ENCODE measurements at places on chromosomes 2 and 18.

DNA sequence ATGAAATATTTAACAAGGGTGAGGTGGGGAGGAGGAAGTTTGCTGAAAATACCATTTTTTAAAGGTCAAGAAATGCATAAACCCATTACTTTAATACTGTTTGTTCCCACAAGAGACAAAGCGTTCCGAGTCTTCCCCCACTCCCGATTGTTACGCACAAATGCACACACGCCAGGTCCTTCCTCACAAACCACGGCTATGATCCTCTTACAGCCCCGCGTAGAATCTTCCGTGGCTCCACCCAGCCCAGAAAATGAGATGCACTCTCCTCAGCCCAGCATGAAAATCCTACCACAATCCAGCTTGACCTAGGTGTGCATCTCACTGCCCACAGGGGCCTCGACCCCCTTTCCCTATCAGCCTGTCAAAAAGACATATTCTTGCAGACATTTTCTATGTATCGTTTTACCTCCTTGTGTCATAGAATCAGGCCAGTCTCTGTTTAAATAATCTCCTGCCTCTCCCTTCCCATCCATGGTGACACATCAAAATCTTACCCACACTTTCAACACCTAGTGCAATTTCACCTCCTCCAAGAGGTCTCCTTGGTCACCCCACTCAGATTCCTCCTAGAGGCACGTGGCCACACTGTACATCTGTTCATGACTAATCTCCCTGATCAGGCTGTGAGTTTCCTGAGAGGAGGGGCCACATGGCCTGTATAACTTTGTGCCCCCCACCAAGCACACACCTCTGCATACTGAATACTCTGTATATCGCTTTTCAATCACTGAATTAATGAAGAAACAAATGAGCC, 491.0 kb upstream of the KLHL29 start:
- no peak for DNase-seq

GRCh38 chr2:95099910-95100309, 21.7 kb downstream of the MRPS5 start:
- no peak for DNase-seq

DNA sequence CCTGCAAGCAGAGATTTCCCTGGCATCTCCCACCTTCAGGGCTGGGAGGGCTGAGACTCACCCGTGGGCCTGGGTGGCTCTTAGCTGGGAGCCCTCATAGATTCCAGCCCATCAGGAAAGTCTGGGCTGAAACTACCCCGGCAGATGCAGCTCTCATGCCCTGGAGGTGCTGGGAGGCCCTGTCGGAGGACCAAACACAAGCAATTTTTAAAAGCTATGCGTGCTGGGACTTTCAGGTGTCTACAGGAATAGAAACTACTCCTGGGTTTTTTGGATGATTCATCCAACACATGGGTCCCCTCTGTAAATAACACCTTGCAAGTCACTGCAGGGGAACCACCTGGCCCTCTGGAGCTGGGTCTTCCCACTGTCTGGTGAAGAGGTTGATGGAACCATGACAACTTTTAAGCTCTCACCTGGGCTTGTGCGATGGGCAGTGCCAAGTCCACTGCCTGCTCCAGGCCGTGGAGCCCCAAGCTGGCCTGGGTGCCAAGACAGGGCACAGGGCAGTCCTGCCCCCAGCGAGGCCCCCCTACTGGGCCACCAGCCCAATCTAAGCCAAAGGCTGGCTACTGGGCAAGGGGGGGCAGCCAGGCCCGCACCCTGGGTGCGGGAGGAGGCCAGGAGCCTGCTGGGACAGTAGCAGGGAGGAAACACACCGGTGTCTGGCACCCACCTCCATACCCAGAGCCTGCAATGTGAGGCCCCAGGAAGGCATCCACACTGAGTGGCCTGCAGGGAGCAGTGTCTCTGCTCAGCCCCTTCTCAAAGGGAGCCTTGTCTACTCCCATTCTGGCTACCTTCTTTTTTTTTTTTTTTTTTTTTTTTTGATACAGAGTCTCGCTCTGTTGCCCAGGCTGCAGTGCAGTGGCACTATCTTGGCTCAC, 1.1 kb upstream of the GPR55 start:
- no peak for DNase-seq

- no peak for DNase-seq
Observed at GRCh38 chr2:85209887-85210286, 76.7 kb downstream of the TCF7L1 start.

DNA sequence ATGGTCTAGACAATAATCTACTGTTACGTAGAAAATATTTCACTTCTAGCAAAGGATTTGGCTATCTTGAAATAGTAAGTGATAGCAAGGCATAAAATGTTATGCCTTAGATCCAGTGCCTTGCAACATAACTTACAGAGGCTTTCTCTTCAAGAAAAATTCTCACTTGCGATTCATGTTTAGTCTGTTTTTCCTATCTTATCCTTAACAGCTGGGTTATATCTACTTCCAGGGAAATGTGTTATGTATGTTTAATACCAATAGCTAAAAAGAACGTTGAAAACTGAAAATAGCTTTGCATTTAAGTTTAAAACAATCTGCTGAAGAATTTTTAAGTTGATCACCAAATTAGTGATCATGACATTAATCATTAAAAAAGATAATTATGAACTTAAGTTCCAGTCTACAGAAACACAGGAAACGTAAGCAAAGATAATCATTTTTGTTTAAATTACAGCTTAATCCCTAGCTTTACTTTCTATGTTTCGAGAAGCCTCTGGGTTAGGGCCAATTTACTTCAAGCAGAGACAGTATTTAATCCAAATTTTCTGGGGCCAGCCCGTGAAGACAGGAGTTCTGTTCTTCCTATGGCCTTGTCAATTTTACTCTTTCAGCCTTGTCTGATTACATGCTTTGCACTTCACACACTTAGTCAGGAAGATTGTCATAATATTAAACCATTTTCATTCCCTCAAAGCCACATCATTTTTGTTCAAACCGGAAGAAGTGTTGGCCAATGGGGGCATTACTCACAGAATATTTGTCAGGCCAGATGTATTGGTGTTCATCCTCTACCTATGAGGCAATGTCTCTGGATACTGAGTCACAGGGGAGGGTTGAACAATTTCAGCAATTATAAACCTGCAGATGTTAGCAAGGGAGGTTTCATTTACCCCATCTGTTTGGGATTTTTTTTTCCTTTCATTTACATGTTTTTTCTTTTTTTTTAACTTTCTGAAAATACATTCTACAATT, 1132.9 kb upstream of the ZEB2 start:
- DNase-seq = no peak

DNA sequence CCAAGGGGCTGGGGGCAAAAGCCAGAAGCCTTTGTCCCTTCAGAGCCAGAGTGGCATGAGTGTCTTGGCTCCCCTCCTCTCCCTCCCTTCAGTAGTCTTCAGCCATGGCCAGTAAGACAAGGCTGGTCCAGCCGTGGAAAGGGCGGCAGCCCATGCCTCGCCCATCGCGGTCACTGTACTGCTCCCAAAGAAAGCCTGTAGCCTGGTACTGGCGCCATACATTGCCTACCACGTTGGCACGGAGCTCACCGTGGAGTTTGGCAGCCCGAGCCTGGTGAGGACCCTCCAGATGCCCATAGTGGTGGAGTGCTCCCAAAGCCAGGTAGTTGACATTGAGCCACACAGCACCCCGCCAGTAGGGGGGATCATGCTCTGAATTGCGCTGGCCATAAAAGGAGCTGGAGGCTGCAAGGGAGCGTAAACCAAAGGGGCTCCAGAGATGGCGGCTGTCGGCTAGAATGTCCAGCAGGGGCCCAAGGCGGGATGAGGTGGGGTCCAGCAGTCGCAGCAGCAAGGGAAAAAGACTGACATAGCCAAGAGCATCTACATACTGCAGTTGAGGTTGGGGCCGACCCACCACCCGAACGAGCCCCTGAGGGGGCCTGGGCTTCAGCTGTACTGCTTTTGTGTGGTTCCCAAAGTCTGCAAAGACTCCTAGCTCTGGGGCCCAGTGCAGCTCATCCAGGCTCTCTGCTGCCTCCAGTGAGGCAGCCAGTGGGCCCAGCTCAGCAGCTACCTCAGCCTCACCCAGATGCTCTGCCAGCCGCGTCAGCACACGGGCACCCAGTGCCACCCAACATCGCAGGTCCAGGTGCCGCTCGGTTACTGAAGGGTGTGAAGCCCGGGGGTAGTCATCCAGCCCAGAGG, 3.2 kb downstream of the WBP1 start:
- no peak for DNase-seq

DNA sequence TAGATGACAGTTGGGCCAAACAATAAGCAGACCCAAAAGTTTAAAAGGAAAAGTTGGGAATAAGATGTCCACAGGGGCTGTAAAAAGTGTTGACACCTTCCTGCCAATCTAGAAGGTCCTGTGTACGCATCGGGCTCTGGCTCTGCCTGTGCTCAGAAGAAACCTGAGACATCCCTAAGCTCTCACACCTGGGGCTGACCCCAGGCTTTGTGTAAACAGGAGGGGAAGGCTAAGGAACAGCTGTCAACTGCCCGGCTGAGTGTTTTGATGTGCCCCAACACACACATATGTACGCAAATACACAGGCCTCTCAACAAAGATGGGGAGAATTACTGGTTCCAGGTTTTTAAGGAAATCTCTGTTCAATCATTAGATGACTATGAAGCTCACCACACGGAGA, 59.5 kb downstream of the TMEM131 start:
- no peak for DNase-seq

GRCh38 chr2:240898108-240898730, 2.3 kb upstream of the MAB21L4 start:
- DNase-seq = no peak

DNA sequence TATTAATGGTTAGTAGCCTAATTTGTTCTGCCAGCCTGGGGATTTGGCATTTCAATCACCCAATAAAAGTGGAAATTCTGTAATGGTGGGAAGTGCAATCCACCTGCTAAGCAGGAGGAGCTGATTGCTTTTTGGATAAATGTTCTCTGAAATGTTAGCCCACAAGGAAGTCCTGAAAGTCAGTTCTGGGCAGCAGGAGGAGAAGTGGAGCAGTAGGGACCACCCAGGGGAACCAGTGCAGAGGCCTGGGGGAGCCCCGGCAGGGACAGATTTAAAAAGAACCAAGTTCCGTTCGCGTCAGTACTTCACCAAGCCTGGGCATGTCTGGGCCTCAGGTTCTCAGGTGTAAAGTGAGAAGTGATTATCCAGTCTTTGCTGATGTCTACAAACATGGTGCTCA, 248.5 kb upstream of the RAB6C start:
- DNase-seq = no peak

GRCh38 chr2:73949802-73950201, 23.1 kb downstream of the DGUOK start:
- no peak for DNase-seq

All from stimulated activated CD8-positive, alpha-beta memory T cell treated with anti-CD3 and anti-CD28 coated beads, Interleukin-15, amount 100 ng/mL, for 4 hours (primary cell).